Left ventricle myocardium inferior (tissue), 1 donor: ENCODE measurements at places on chromosomes 1 and 21. TPM values are rescaled to one million over a fixed set of nuclear protein-coding genes. Genes with fewer than 3 reads are reported as not detected.

- no peak for DNase-seq
These were observed 24.9 kb upstream of the KIRREL1 start for GRCh38 chr1:157968508-157968907.

The PRDM16 gene
- total RNA-seq: 16.6 TPM

DNA sequence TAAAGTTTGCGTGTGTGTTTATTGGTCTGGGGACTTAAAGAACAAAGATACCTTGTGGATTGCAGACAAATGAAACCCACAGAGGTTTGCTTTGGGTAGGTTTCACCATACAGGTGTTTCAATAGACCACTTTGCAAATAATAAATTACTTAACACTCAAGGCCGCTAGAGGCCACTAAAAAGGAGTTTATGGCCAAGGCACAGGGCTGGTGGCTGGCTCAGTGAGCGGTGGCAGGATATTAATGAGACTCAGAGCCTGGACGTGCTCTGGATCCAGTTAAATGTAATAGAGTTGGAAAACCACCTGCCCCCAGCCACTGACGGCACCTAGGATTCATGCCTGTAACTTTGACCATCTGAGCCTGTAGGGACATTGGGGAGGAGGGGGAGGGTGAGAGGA is 44.5 kb downstream of the LRRC38 start:
- peak; percentile 18 for DNase-seq

GRCh38 chr1:50251702-50252101 is 143.0 kb downstream of the ELAVL4 start:
- no peak for DNase-seq

DNA sequence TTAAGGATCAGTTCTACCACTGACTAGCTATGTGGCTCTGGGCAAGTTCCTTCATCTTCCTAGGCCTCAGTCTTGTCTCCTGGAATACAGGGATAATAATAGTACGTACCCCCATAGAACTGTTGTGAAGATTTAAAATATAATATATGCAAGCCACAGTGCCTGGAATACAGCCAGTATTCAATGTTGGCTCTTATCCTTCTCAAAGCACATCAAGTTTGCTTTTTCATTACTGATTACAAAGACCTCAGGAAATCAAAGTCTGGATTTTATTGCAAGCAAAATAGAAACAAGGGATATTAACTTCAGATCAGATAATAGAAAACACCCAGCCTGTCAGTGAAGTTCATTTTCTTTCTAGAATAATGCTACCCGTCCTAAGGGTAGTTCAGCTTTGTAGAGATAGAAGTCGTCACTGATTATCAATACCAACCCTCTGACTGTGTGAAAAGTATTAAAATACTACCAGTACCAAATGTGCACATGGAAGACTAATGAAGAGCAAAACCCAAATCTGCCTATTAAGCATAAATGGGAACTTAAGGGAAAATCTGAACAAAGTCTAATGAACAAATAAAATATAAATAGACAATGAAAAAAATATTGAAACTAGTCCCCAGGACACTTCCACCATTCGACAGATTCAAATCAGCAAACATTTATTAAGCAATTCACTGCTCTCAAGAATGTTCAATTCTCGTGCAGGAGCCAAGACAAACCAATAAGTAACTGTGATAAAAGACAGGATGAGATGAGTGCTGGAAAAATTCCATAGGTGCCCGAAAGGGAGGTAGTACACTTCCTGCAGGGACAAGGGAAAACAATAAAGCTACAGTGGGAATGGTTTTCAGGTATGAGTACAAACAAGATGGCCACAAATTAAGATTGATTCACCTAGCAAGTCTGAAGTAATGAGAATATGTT is 206.2 kb downstream of the SMYD3 start:
- no peak for DNase-seq

The LRRC71 gene
- 0.27 TPM for total RNA-seq

DNA sequence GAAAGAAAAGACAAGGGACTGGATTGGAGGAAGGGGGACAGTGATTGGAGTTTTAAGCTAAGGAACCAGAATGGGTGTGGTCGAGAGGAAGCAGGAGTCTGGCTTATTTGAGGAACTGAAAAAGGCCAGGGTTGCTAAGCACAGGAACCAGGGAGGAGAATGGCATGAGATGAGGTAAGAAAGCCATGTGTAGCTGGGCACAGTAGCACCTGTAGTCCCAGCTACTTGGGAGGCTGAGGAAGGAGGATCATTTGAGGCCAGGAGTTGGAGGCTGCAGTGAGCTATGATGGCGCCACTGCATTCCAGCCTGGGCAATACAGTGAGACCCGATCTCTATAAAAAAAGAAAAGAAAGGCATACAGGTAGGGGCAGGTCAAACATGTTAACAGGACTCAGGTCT is 8.1 kb upstream of the KHDRBS1 start:
- DNase-seq: no peak

GRCh38 chr21:26112127-26112742 is 58.3 kb downstream of the APP start:
- DNase-seq: no peak

GRCh38 chr21:35428001-35428320 is 378.9 kb upstream of the RUNX1 start:
- no peak for DNase-seq

The HOOK1 gene
- 4.0 TPM for total RNA-seq

DNA sequence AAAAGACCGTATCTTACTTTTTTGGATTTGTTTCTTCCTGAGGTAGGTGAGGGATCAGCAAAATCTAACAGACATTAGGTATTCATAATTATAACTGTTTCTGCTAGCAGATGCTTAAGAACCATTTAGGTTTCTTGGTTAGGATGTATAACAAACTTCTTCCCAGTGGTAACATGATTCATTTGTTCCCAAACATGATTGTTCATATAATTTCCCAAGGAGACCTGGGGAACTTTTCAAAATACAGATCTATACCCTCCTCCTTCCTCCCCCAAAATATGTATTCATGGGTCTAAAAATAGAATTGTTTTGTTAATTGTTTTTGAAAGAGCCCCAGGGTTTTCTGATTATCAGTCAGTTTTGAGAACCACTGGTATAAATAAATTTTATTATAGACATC is 228.2 kb downstream of the COP1 start:
- DNase-seq: no peak

- no peak for DNase-seq
These were observed 245.4 kb downstream of the TNR start for GRCh38 chr1:175498002-175498401.
